ENCODE measurements at places on chromosomes 2 and 18.

- DNase-seq, result no peak
Observed at GRCh38 chr18:59801576-59801975, 98.2 kb upstream of the PMAIP1 start.

GRCh38 chr2:229909090-229909489 lies 12.7 kb downstream of the TRIP12 start:
- no peak for DNase-seq

GRCh38 chr2:57432528-57432927 lies 614.1 kb upstream of the VRK2 start:
- DNase-seq, result no peak

DNA sequence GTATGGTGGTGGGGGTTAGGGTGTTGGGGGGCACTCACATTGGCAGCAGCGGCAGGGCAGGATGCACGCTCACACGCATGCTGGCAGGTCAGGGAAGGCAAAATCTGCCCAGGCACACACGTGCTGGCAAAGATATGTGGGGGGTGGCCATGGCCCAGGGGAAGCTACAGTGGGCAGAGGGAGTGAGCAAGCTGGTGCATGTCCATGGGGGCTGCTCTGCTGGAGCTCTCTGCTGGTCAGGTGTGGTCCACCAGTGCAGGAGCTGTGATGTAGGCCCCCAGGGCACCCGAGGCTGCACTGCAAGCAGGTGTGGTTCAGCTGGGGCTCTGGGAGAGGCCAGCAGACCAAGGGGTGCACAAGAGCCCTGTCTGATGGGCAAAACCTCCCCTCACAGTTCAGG lies 491.5 kb upstream of the TNP1 start:
- DNase-seq, result no peak

GRCh38 chr2:42087137-42087856 lies 39.5 kb downstream of the PKDCC start:
- no peak for DNase-seq

GRCh38 chr2:232562515-232563151 lies 12.1 kb downstream of the EIF4E2 start:
- no peak for DNase-seq

GRCh38 chr2:188720811-188721605 lies 253.2 kb upstream of the COL3A1 start:
- DNase-seq, result no peak

- no peak for DNase-seq
Observed at GRCh38 chr18:59748628-59749360, 51.6 kb upstream of the CCBE1 start.

DNA sequence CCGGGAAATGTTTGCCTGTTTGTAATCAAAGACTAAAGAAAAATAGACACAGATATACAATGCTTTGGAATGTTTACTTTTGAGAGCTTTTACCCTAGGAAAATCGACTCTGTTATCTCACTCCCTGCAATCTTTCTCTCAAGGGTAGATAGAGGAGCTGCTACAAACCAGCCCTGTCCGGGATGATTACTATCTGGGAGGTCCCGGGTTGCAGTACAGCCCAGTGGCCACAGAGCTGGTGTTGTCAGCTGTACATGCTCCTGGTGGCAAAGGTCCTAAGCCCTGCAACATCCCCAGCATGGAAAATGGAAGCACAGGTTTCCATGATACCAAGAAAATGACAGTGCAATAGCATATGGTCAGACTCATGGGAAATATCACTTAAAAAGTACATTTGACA lies 570.5 kb upstream of the SOX11 start:
- no peak for DNase-seq

DNA sequence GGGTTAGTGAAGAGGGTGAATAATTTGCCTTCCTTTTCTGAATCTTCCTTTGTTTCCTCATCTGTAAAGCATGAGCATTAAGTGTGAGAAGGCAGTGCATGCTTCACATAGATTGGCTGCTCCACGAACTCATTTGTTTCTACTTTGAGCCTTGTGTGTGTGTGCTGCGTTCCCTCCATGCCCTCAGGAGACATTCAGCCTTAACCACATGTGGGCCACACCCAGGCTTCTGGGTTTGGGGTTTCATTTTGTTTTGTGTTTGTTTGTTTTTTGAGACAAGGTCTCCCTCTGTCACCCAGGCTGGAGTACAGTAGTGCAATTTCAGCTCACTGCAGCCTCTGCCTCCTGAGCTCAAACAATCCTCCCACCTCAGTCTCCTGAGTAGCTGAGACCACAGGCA lies 843.3 kb downstream of the GALR1 start:
- no peak for DNase-seq

DNA sequence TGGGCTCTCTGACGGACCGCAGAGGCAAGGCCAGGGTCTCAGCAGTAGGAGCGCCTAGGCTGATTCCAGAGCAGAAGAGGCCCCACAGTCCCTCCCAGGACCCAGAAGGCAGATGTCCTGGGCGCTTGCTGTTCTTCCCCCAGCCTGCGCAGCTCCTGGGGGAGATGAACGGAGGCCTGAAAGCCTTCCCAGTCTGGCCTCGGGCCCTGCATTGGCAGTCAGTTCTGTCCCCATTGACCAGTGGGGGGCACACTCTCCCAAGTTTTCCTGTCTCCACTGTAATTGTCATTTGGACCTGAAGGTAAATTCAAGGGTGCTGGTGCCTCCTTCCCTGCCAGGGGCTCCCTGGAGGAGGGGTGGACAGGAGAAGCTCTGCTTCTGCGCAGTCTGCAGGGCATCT lies 345.7 kb downstream of the CYP26B1 start:
- no peak for DNase-seq

GRCh38 chr2:188787021-188787657 lies 187.0 kb upstream of the COL3A1 start:
- no peak for DNase-seq

- no peak for DNase-seq
Observed at GRCh38 chr2:97858442-97858841, 137.3 kb downstream of the TMEM131 start.

GRCh38 chr2:42105330-42106256 lies 57.8 kb downstream of the PKDCC start:
- DNase-seq, result peak; percentile 90

DNA sequence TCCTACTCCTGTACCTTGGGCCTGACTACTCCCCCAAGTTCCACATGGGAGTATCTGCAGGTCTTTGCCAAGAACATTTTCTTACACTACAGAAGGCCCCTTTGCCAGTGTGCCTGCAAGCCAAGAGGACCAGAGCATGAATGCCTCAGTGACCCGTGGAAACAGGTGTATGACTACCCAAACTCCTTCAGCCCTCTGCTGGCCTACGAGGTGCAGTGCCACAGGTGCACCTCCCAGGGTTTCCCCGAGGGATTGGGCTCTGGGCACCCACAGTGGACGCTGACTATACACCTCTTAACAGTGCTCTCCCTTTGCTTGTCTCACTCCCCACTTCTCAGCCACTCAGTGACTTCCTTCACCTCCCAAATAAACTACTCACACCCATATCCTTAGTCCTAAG lies 91.4 kb downstream of the COL6A3 start:
- no peak for DNase-seq

DNA sequence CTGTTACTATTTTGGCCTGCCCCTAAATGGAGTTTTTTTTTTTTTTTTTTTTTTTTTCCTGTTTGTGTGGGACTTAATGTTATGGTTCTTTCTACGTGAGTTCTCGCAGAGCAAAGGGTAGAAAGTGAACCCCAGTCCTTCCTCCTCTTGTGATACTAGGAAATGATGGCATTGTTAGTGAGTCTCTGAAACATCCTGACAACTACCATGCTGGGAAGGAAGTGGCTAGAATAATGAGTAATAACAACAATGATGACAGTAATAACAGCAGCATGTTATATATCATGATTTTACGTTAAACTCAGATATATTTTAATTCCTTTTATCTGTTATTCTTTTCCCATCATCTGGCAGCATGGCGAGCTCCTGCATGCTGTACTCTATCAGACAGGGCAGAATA lies 216.2 kb upstream of the LINC00305 start:
- no peak for DNase-seq

- no peak for DNase-seq
Observed at GRCh38 chr2:120132691-120133090, 90.5 kb downstream of the TMEM185B start.
